ENCODE measurements at places on chromosomes 5 and 9. TPM values are rescaled to one million over a fixed set of nuclear protein-coding genes. Genes with fewer than 3 reads are reported as not detected.

RLN2 gene
- total RNA-seq, result 0.90 TPM

SPOCK1 gene
- total RNA-seq, result 8.2 TPM

CDKN2B gene
- total RNA-seq, result 29.2 TPM

C8G gene
- 0.79 TPM for total RNA-seq

CNTFR gene
- total RNA-seq, result not detected

CDC14B gene
- 11.6 TPM for total RNA-seq

EGFL7 gene
- 11.8 TPM for total RNA-seq

RNF208 gene
- not detected for total RNA-seq

TAF1L gene
- under 0.01 TPM for total RNA-seq

FREM1 gene
- total RNA-seq, result not detected

TMC1 gene
- 1.0 TPM for total RNA-seq

NR6A1 gene
- 2.9 TPM for total RNA-seq

MUSK gene
- total RNA-seq, result not detected

SCAI gene
- 4.7 TPM for total RNA-seq

DDX4 gene
- under 0.01 TPM for total RNA-seq

NUP214 gene
- 12.2 TPM for total RNA-seq

HCN1 gene
- total RNA-seq, result not detected

Data from bronchial epithelial cell (primary cell).